Ureter (tissue), 1 donor: ENCODE measurements at places on chromosomes 12 and 14.

GRCh38 chr14:58265401-58265800 lies 20.8 kb downstream of the PSMA3 start:
- no peak for DNase-seq

- DNase-seq = no peak
These were observed 80.6 kb upstream of the TMEM233 start for GRCh38 chr12:119512772-119513497.

DNA sequence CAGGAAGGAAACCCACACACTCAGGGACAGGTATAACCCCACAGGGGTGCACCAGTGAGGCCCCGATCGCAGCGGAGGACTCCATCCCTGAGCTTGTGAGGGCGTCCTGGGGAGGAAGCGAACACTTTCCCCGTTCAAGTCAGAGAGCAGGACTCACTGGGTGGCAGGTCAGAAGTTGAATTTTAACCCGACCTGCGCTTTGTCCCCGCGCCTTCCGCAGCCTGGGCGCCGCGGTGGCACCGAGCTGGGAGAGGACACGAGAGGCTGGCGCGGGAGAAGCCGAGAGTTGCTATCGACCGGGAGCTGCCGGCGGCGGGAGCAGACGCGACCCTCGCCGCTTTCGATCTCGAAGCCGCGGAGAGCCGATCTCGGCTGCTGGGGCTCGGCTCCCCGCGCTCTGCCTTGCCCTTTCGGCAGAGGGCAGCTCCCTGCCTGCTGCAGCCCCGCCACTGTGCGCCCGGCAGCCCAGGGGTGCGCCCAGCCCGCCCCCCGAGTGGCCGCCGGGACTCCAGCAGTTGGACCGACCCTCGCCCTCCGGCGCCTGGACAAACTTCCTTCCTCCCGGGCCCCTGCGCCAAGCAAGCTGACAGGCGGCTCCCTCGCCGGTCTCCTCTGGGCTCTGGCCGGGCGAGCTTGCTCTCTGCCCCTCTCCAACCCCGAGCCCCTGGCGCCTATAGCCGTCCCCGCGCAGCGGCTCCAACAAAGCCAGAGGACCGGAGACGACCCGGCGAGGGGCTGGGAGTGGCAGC lies 918 bp downstream of the LIN7A start:
- peak; percentile 43 for DNase-seq

DNA sequence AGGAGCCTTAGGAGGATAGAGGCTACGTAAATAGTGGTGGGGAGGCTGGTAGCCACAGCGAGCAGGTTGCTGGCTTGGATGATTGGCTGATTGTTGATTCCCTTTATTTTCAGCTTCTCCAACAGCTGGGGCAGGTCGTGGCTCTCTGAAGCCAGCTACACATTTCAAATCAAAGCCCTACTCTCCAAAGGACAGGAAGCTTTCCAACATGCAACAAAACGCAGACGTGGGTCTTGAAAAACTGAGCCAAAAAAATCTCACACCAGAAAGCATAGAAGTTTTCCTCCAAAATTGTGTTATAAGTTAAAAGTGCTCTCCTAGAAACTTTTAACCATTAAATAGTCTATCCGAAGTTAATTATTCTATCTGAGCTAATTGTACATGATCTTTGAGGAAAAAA lies 37.6 kb upstream of the PRICKLE1 start:
- no peak for DNase-seq

- DNase-seq = no peak
These were observed 102.4 kb upstream of the E2F7 start for GRCh38 chr12:77167801-77168200.

DNA sequence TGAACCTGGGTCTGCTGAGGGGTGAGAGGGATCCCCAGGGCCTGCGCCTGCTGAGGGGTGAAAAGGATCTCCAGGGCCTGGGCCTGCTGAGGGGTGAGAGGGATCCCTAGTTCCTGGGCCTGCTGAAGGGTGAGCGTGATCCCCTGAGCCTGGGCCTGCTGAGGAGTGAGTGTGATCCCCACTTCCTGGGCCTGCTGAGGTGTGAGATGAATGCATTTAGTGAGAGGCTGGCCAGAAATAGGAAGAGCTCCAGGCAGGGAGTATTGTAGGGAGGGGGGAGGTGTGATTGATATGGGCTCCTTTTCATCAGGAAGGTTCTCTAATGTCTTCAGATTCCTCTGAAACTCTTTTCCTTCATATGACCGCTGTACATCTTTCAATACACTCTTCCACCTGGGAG lies 43.0 kb downstream of the FAM186A start:
- no peak for DNase-seq

DNA sequence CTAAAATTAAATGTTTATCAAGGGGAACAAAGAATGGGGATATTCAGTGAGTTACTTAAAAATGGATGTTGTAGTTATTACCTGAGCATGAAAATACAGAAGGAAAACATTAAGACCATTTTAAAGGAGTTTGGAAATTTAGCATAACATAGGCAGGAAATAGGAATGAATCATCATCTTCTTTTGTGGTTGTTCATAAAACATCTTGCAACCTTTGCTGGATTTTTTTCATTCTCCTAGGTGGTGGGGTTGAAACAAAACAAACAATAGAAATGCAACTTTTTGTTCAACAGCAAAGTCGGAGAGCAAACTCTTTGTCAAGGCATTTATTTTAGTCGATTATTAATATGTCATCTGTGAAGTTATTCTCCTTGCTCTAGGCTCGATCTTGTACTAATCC lies 275.1 kb downstream of the IPO8 start:
- DNase-seq = no peak
